Suppressor macrophage treated with lipopolysaccharide for 4 hours (primary cell): ENCODE measurements at places on chromosomes 5 and 9.
A peak's percentile ranks its signal among the peaks of the same experiment; 100 is the strongest.

DNA sequence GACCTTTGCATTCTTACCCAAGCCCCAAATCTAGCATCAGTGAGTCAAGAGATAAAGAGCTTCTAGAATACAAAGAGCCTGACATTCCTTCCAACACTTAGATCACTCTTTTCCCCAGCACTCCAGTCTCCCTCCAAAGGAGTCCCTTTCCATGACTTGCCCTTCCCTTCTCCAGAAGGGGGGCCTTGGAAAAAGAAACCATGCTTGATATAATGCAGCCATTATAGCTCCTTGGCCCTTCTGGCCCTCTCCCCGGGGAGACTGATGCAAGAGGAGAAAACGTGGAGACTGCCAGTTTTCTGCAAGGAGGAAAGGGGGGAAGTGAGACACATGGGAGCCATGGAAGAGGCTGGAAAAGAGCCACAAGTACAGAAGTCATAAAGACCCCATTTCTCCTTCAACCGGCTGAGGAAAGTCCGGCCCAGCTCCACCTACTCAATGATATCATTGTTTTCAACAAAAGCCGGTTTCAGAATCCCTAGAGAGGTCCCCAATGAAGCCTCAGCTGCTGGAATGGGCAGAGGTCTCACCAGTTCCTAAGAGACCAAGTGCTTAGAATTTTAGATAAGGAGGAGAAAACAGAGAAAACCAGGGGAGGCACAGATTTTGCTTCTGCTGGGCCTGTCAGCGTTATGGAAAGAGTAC lies 29.0 kb downstream of the ADAM19 start:
- no peak for DNase-seq

DNA sequence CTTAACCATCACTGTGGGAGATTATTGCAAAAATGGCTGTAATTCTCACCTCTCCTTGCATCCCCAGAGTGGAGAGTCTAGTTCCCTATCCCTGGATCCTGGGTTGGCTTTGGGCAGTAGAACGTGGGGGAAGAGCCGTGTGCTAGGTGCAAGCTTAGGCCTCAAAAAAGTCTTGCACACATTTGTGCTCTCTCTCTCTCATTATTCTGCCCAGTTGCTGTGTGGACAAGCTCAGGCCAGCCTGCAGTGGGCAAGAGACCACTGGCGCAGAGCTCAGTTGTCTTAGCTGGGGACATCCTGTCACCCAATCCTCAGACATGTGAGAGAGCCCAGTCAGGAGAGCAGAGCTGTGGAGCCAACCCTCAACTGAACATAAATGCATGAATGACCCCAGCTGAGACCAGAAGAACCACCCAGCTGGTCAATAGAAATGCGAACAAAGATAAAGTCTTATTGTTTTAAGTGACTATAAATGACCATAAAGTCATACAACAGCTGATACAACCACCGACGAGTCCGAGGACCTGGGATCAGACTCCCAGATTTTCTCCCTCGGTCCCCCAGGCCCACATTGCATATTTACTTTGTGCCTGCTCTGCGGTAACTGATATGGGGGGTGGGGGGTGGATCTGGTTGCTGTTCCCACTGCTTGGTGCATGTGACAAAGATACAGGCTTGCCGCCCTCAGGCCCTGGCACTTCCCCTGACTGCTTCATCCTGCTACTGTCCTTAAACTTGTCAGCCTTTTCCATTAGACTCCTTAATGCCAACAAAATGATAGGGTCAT lies 166.4 kb upstream of the MVB12B start:
- no peak for DNase-seq

- DNase-seq, result no peak
These were observed 50.9 kb downstream of the ANKRD31 start for GRCh38 chr5:75185763-75186162.

GRCh38 chr9:127723013-127723412 lies 7.1 kb downstream of the TTC16 start:
- no peak for DNase-seq

- DNase-seq, result peak; percentile 34
These were observed 31.7 kb upstream of the SCAMP1 start for GRCh38 chr5:78328585-78329173.

GRCh38 chr5:11973469-11973868 lies 69.2 kb upstream of the CTNND2 start:
- no peak for DNase-seq

DNA sequence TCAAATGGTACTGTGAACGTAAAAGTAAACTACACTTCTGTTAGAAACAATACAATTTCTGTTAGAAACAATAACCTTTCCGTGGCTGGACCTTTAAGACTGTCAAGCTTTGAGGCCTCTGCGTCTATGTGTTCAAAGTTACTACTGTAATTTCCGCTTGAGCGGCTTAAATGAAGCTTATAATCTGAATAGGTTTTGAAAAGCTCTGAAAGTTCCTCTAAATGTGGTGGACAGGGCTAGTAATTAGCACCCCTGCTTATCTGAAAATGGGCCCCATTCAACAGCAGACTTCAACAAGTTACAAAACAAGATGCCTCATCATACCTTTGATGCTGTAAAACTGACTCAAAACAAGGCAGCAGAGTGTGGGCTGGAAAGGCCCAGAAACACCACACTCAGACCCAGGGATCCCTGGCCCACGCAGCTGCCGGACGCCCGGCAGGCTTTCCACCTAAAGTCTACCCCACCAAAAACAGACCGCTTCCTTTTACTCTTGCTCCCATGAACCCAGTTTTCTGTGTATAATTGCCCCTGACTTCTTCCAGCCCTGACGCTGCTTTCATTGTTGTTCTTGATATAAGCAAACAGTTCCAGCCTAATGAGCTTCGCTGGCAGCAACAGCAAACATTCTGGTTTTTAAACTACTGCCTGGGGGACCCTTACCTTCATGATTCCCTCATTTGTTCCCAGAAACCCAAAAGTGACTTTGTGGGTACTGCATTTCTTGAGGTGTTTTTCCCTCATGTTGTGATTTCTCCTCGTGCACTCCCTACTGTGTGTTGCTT lies 66.7 kb downstream of the TLE1 start:
- no peak for DNase-seq

GRCh38 chr9:120066315-120066714 lies 513.7 kb downstream of the CDK5RAP2 start:
- DNase-seq, result no peak
